Thoracic aorta (tissue), 2 donors: ENCODE measurements at places on chromosomes 2 and 18. TPM values are rescaled to one million over a fixed set of nuclear protein-coding genes. Genes with fewer than 3 reads are reported as not detected.

- no peak for DNase-seq
- H3K4me1 ChIP-seq = no peaks in the 10 kb centered on the region
- no peaks in the 10 kb centered on the region for H3K36me3 ChIP-seq
- no peaks in the 10 kb centered on the region for H3K27me3 ChIP-seq
These were observed 85.4 kb downstream of the XDH start for GRCh38 chr2:31329081-31329625.

DNA sequence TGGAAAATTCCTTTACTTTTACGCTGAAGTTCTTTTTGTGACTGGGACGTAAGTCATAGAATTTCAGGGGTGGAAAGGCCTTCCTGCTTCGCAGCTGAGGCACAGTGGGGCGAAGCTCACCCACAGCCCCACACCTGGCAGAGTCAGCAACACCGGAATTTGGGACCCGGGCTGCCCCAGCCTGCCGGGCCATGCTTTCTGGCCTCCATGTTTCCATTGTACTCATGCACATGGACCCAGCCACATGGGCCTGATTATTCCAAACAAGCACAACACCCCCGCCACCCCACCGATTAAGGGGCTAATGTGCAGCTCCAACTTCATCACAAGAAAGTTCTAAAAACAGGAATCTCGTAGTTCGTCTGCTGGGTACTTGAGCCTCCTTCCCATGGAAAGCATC lies 82.5 kb downstream of the CABLES1 start:
- no peak for DNase-seq
- no peak overlapping the region for H3K4me3 ChIP-seq
- H3K4me1 ChIP-seq = peaks cover 7% of the 10 kb centered on the region

Gene CAPN13
- total RNA-seq = 1.1 TPM

GRCh38 chr2:184728411-184728810 lies 130.1 kb downstream of the ZNF804A start:
- no peaks in the 10 kb centered on the region for H3K27me3 ChIP-seq
- H3K27ac ChIP-seq = no peak overlapping the region
- H3K4me3 ChIP-seq = no peak overlapping the region
- no peaks in the 10 kb centered on the region for H3K36me3 ChIP-seq
- DNase-seq = no peak

- H3K27me3 ChIP-seq = no peaks in the 10 kb centered on the region
- H3K4me3 ChIP-seq = no peak overlapping the region
- no peak for DNase-seq
- no peak overlapping the region for H3K27ac ChIP-seq
- H3K4me1 ChIP-seq = no peaks in the 10 kb centered on the region
These were observed 103.2 kb upstream of the SMIM21 start for GRCh38 chr18:75530566-75531211.

- H3K36me3 ChIP-seq = no peaks in the 10 kb centered on the region
- H3K4me1 ChIP-seq = no peaks in the 10 kb centered on the region
- no peak overlapping the region for H3K4me3 ChIP-seq
- H3K27me3 ChIP-seq = peaks cover 3% of the 10 kb centered on the region
- DNase-seq = no peak
These were observed 2.8 kb downstream of the ECEL1 start for GRCh38 chr2:232484628-232485347.

Gene CDH20
- not detected for total RNA-seq

Gene SCN9A
- 4.5 TPM for total RNA-seq

Gene WNT10A
- total RNA-seq = not detected

- no peaks in the 10 kb centered on the region for H3K36me3 ChIP-seq
- H3K4me3 ChIP-seq = peak overlapping the region; percentile 93
- H3K27me3 ChIP-seq = no peaks in the 10 kb centered on the region
- DNase-seq = no peak
- H3K4me1 ChIP-seq = peaks cover 22% of the 10 kb centered on the region
- peak overlapping the region; percentile 90 for H3K27ac ChIP-seq
These were observed 547 bp downstream of the SLC35F5 start for GRCh38 chr2:113755835-113756354.

- no peak overlapping the region for H3K4me3 ChIP-seq
- H3K27ac ChIP-seq = no peak overlapping the region
- no peak for DNase-seq
- H3K27me3 ChIP-seq = no peaks in the 10 kb centered on the region
- H3K4me1 ChIP-seq = no peaks in the 10 kb centered on the region
These were observed 105.9 kb upstream of the ST6GAL2 start for GRCh38 chr2:106991866-106992265.

Gene KATNAL2
- 5.6 TPM for total RNA-seq

GRCh38 chr18:61096226-61096625 lies 237.0 kb upstream of the CDH20 start:
- no peak overlapping the region for H3K27ac ChIP-seq
- H3K27me3 ChIP-seq = no peaks in the 10 kb centered on the region
- no peaks in the 10 kb centered on the region for H3K36me3 ChIP-seq
- DNase-seq = no peak

Gene DSEL
- 34.1 TPM for total RNA-seq

GRCh38 chr2:216202626-216203250 lies 93.6 kb downstream of the XRCC5 start:
- H3K4me1 ChIP-seq = no peaks in the 10 kb centered on the region
- H3K4me3 ChIP-seq = no peak overlapping the region
- H3K27ac ChIP-seq = no peak overlapping the region
- no peak for DNase-seq
- no peaks in the 10 kb centered on the region for H3K27me3 ChIP-seq

DNA sequence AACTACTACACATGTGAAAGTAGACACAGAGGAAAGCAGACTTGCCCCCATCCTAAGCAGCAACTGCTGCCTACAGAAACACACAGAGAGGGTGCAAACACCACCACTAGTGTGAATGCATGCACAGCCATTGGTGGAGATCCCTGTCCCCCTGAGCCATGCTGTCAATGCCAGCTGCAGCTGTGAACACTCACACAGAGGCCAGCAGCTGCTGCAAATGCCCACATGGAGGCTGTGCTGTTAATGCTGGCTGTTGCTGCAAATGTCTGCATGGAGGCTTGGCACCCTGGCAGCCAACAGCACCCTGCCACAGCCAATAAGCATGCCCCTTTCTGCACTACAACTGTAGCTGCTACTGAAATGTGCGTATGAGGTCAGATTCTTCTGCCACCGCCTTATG lies 355.0 kb downstream of the LNPK start:
- H3K27me3 ChIP-seq = no peaks in the 10 kb centered on the region
- no peak overlapping the region for H3K27ac ChIP-seq
- no peaks in the 10 kb centered on the region for H3K4me1 ChIP-seq

DNA sequence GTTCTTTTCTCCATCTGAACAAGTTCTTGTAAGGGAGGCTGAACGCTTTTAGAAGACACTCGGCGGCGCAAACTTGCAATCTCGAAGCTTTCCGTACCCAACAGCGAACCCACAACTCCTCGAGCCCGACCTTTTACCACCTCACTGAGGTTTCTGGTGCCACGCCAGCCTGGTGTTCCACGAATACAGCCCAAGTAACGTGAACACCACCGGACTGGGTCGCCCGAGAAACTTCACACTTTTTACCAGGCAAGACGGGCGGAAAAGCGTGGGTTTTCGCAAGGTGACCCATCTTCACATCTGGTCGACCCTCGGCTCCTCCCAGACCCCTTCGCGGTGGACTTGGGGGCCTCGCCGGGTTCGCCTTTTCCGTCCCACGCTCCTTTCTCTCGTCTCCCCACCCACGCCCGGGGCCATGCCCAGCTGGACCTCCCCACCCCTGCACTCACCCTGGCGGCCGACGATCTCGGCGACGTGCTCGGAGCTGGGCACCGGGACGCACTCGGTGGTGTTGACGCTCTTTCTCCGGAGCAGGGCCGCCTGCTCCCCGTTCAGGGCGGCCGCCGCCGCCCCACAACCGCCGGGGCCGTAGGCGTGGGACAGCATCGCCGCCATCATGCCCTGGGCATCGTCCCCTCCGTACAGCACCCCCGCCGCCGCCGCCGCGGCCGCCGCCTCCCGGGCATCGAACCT lies 1.2 kb downstream of the MEX3C start:
- H3K4me1 ChIP-seq = peaks cover 32% of the 10 kb centered on the region
- no peaks in the 10 kb centered on the region for H3K27me3 ChIP-seq
- peak overlapping the region; percentile 91 for H3K27ac ChIP-seq
- no peaks in the 10 kb centered on the region for H3K36me3 ChIP-seq
